Naive B cell (primary cell): ENCODE measurements at places on chromosomes 4 and X.

GRCh38 chr4:25161593-25161950, 1.3 kb upstream of the SEPSECS start:
- no peak for DNase-seq

DNA sequence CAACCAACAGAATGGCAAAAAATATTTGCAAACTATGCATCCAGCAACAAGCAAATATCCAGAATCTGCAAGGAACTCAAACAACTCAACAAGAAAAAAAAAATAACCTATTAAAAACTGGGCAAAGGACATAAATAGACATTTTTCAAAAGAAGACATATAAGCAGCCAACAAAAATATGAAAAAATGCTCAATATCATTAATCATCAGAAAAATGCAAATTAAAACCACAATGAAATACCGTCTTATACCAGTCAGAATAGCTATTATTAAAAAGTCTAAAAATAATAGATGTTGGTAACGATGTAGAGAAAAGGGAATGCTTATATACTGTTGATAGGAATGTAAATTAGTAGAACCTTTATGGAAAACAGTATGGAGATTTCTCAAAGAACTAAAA, 53.4 kb downstream of the WDR19 start:
- no peak for DNase-seq

DNA sequence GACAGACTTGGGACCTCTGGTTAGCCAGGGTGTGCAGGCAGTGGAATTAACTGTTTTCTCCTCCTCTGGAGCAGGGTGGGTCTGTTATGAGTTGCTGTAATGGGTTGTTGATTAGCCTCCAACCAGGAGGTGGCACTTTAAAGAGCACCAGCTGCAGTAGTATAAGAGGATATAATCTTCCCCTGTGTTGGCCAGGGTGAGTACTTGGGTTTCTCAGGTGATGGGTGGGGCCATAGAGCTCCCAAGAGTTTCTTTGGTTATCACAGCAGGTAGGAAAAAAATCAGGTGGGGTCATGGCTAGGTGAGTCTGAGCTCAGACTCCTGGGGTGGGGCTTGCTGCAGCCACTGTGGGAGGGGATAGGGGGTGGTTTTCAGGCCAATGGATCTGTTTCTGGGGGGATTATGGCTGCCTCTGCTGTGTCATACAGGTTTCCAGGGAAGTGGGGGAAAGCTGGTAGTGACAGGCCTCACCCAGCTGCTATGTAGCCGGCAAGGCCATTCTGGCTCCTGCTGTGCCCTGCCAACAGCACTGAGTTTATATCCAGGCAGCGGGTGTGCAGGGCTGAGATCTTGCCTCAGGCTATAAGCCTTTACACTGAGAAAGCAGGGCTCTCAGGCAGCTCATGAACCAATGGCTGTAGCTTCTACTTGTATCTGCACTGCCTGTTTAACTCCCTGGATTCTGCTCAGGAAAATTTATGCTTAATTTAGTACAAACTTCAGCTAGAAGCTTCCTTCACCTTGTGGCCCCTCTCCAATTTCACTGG, 70.1 kb downstream of the CCNG2 start:
- no peak for DNase-seq

DNA sequence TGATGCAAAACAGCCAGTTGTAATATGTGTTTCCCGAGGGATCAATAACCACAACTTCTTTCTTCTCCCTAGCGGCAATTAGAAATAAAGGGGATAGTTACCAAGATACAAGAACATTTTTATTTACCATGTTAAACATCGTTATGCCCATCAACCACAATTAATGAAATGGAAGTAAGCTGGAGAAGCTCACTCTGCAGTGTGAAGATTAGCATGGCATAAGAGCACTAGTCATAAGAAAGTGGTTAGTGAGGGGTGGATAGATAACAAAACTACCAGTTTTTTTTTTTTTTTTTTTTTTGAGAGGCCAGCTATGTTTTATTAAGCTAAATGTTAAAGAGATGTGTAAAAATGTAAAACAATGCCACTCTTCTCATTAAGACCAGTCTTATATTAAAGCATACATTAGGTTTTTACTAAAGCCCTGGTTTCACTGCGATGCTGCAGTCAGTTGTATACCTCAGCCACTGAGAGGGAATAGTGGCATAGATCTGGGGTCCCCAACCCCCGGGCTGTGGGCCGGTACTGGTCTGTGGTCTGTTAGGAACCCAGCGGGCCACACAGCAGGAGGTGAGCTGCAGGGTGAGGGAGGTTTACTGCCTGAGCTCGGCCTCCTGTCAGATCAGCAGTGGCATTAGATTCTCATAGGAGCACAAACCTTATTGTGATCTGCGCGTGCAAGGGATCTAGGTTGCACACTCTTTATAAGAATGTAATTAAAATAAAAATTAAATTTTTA, 27.9 kb upstream of the NFXL1 start:
- DNase-seq, result no peak

- no peak for DNase-seq
Observed at GRCh38 chrX:120727452-120727851, 97.6 kb upstream of the C1GALT1C1 start.

DNA sequence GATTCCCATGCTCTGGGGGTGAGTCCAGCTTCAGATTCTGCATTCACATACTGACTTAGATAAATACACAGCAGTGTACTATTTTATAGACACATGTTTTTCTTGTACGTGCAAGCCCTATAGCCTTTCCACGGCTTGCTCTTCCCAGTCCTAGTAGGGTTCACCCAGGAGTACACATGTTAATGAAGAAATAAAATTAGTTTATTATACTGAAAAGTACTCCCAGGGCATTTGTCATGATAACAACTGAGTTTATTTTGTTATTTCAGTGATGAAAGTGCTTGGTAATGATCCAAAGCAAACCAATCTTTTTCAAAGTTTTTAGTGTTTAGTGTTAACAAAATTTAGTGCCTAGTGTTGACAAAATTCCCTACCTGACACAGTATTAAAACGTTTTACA, 21.3 kb downstream of the MAPK10 start:
- DNase-seq, result no peak

DNA sequence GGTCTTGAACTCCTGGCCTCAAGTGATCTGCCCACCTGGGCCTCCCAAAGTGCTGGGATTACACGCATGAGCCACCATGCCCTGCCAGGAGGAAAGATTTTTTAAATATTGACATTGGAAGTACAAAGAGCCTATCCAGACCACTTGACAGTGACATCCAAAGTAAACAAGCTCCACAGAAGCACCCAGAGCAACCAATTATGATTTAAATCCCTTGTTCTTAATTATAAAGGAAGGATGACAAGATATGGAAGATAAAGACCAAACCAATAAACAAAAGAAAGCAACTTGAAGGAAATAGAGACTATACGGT, 27.7 kb upstream of the RPL34 start:
- DNase-seq, result no peak

- no peak for DNase-seq
Observed at GRCh38 chr4:112379306-112379705, 82.1 kb downstream of the ALPK1 start.

GRCh38 chr4:149836546-149836945, 20.9 kb upstream of the IQCM start:
- no peak for DNase-seq

- DNase-seq, result no peak
Observed at GRCh38 chrX:137236837-137237236, 203.0 kb upstream of the GPR101 start.

DNA sequence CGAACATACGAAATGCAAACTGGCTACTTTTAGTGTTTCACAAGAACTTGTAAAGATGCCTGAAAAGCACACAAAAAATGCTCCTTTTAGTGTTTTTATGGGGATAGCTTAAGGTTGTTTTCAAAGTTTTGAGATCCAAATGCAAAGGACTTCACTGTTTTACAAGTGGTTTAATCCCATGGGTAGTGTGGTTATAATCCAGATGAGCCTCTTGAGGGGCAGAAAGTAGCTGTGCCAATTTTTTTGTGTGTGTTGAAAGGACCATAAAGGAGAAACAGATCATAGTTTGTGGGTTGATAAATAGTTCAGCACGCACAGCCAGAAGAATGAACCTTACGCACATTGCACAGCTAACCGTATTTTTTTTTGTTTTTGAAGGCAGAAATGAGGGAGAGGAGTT, 126.9 kb upstream of the GIMD1 start:
- DNase-seq, result no peak

DNA sequence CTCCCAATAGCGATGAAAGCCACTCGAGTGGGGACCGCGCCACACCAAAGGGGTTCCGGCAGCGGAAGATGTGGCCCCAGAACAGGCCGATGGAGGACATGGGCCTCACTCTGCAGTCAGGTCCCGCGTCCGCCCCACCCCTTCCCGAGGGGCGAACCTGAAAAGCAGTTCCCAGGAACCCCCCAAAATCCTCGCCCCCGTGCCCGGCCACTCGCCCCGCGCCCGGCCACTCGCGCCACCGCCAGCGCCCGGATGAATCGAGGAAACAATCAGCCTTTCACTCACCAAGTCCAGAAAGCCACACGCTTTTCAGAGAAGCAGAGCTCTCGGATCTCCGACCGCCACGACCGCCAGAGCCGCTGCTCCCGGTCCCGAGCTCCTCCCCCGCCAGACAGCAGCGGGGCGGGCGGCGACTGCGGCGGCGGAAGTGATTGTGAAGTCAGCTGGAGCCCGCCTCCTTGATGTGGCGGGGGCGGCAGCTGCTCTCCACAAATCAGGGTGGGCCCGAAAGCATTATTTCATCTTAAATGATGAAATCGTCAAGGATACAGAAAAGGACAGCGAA, at the start of gene PJA1:
PJA1 (minus strand) TSS at position 367 of the 565 bp plus-strand sequence. CDS start 2,380 bp downstream, outside the sequence.
- peak; percentile 68 for DNase-seq

- no peak for DNase-seq
Observed at GRCh38 chrX:50978920-50979682, 68.6 kb downstream of the BMP15 start.

GRCh38 chr4:176642472-176642871, 150.2 kb downstream of the VEGFC start:
- DNase-seq, result no peak

- no peak for DNase-seq
Observed at GRCh38 chr4:23614284-23614892, 275.5 kb downstream of the PPARGC1A start.

- no peak for DNase-seq
Observed at GRCh38 chr4:126705266-126705665, 927.5 kb upstream of the INTU start.

DNA sequence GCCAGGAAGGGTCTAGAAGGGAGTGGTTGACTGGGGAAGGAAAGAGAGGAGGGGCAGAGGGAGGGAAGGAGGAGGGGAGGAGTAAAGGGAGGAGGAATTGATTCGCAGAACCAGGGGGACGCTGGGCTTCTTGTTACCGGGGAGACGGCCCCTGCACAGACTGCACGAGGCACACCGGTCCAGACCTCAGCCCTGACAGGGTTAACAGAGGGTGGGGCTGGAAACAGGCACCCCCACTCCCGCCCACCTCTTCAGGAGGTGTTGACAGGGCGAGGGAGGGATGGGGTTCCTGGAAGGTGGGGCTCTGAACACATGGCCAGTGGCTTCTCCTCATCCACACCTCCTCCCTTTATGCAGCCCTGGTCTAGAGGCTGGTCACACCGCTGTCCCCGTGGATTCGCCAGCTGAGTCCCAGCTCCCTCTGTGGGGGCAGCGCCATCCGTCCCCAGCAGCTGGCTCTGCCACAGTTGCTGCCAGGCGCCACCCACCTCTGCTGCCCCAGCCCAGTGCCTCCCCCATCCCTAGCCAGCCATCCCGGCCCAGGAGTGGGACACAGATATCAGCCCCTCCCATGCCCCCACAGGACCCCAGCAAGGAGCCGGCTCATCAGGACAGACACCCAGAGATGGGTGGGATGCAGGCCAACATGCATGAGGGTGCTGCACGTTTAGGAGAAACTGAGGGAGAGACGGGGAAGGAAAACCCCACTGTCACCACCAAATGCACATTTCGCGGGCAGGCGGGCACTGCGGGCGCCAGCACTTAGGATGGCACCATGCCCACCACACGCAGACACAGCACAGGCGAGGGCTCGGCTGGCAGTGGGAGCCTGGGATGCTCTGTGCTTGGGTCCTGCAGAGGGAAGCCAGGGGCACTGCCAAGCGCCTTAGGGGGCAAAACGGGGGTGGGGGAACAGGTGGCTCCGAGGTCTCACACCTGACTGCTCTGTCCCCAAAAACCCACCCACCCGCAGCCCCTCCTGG, 87.6 kb downstream of the ABLIM2 start:
- no peak for DNase-seq

GRCh38 chrX:73182502-73183114, 32.0 kb downstream of the NAP1L2 start:
- no peak for DNase-seq

GRCh38 chrX:70592091-70592490, 147.5 kb downstream of the DLG3 start:
- no peak for DNase-seq

DNA sequence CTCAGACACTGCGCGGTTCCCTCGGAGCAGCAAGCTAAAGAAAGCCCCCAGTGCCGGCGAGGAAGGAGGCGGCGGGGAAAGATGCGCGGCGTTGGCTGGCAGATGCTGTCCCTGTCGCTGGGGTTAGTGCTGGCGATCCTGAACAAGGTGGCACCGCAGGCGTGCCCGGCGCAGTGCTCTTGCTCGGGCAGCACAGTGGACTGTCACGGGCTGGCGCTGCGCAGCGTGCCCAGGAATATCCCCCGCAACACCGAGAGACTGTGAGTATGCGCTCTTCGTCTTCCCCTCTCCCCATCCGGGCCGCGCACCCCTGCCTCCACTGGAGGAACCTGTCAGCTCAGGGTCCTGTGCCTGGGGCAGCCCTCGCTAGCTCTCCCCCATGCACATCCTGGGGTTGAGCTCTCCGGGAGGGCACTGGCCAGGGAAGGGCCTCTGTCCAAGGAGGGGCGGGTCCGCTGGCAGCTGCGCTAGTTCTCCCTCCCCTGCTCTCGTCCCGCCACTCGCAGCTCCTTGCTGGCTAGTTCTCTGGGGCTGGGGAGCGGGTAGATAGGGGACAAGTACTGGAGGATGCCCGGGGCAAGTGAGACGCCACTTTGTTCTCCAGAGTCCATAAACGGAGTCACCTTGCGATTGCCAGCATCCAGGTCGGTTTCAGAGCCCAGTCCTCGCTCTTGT, 2.2 kb downstream of the SLIT2 start:
- no peak for DNase-seq

DNA sequence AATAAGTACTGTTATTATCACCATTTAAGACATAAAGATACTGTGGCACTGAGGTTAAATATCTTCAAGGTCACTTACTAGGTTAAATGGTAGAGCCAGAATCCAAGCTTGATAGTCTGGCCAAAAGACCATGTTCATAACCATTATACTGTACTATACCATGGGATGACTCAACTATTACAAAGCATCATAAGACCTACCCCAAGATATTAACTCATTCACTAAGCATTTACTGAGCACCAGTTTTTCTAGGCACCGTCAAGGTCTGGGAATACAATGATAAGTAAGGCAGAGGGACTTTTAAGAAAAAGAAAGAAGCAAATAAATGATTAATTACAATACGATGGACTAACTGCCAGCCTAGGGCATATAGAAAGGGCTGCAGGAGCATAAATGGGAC, 95.5 kb upstream of the KCTD8 start:
- no peak for DNase-seq
